ENCODE measurements at places on chromosomes 1 and 21.

DNA sequence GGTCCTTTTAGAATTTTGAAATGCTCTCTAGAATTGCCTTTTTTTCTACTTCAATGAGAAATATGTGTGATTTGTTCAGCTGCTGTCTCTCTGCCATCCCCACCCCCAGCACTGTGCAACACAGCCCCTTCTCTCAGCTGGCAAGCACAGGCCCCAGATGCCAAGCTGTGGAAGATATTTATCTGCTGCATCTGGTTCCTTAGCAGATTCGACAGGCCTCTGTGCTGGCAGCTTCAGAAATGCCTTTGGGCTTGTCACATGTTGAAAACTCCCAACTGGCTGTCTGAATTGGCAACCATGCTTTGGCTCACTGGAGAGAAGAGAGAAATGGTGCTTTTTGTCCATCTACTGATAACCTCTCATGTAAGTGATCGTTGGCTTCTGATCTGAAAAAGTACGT is 206.7 kb upstream of the C1orf87 start:
- DNase-seq = no peak

DNA sequence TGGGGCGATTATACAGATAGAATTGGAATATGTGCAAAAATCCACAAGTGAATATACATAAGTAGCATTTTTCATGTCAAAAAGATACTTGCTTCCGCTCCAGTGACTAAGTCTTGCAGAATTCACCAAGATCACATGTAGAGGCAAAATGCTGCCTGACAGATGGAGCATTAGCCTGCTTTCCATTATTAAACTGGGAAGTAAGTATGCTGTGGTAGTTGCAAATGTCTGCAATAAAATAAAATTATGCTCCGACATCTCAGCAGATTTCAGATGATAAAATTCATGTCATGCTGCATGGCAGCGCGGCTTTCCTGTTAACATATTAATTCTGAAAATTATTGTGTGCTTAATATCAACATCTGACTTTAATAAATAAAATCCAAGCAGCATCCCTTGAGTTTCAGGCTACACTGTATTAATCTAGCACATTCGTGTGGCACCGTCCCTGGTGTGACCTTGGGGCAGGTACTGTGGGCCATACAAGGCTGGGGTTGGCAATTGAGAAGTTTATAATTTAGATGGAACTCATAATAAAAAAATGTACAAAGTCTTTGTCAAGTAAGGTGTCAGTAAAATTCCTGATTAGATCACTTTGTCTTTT is 366.4 kb upstream of the ZP4 start:
- no peak for DNase-seq

GRCh38 chr1:54301497-54301896 is 101.5 kb downstream of the MRPL37 start:
- no peak for DNase-seq

- no peak for DNase-seq
These were observed 5.9 kb upstream of the MTFR1L start for GRCh38 chr1:25813734-25814471.

- no peak for DNase-seq
These were observed 375.7 kb upstream of the CAMK1G start for GRCh38 chr1:209207701-209208286.

GRCh38 chr1:16217061-16217785 is 4.8 kb upstream of the ARHGEF19 start:
- peak; percentile 89 for DNase-seq

DNA sequence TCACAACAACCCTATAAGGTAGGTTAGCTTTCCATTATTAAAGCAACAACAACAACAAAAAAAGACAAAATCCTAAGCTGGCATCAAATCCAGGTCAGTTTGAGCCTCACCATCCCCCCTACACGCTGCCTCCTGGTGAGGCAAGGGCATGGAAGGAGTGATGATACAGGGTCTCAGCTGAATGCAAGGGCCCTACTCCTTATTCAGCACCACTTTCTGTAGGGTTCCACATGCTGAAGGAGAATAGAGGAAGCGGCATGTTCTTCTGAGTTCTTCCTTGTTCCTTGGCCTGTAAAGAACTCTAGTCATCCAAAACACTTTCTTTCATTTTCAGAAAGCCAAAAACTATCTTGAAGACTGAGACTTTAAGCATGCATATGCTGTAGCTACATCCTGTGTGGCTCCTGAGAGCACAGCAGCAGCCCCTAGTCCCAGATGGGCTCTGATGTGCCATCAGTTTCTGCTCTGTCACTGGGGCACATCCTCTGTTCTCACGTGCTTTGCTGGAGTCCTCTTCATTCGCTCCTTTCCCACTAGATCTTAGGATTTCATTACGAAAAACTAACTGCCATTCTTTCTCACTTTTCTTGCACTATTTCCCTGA is 6.2 kb downstream of the ILDR2 start:
- no peak for DNase-seq

- no peak for DNase-seq
These were observed 292.1 kb upstream of the SNX7 start for GRCh38 chr1:98369463-98369862.

- no peak for DNase-seq
These were observed 55.8 kb downstream of the COL18A1 start for GRCh38 chr21:45460611-45461368.

DNA sequence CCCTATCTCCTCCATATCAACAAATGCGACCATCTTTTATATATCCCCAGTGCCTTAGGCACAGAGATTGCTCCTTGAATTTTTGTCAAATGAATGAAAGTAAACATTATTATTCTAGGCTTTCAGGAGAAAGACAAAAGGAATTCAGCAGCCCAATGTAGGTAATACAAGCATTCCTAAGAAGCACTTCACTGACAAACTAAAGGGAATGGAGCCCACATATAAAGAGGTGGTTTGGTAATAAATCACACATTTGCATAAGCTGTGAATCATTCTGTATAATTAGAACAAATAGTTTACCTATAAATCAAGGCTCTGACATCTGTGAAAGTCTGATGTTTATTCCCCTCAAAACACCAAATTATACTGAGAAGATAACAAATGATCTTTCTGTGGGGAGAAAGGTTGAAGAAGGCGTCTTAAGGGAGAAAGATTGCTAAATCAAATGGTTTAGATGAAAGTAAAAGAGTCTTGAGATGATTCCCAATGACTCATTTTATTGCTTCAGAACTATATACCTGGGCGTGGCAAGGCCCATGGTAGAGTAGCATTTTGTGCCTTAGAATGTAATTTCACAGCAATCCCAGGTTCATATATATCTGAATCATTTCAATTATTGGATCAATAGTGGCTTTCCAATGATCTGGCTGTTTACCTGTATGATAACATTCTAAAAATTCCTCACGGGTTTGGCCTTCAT is 558.1 kb downstream of the AGBL4 start:
- DNase-seq = no peak

DNA sequence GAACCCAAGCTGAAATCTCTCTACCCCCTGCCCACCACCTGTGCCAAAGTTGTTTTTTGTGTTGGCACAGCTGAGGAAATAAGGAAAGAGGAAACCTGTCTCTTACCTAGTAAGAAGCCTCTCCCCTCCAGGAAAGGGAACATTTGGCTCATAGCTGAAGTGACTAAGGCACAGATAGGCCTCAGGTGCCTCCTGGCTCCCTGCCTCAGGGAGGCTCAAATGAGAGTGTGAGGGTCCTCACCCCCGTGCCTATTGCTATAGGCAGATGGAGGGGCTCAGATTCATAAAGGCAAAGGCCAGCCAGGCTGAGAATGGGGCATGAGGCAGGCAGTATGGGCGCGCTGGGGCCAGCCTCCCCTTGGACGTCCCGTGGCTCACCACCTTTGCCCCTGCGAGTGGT is 7.4 kb downstream of the SLC30A2 start:
- no peak for DNase-seq

GRCh38 chr1:5220821-5221220 is 566.4 kb downstream of the AJAP1 start:
- DNase-seq = no peak

DNA sequence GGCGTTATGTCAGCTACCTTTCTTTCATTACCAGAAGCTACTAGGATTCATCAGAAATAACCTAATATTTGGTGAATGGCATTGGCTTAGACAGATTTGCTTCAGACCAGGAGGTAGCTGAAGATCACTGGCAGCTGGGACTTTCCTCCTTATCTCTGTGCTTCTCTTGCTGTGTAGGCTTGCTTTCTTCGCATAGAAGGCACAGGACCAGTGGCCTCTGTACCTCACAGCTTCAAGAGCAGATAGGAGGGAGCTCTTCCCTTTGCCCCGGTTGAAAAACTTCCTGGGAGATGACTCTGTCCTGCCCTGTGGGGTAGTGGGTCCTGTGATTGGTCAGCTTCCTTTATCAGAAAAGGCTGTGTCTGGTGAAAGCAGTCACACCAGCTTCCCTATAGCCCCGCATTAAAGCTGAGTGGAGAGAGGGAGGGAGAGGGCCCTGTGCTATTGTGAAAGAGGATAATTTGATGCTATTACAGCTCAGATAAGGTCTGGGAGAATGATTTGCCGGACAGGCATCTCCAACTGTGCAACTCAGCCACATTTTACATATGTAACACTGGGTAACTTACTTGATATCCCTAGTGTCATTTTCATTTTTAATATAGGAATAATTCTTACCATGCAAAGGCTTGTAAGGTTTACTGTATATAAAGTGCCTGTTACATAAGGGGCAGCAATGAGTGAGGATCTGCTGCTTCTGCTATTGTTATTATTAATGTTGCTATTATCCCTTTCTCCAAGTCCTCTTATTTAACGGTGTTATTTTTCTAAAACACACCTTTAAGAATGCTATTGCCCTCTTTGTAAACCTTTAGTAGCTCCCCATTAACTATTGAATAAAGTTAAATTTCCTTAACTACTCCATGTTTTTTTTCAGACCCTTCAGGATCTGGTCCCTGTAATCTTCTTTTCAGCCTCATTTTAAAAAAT is 31.6 kb downstream of the OSBPL9 start:
- no peak for DNase-seq

DNA sequence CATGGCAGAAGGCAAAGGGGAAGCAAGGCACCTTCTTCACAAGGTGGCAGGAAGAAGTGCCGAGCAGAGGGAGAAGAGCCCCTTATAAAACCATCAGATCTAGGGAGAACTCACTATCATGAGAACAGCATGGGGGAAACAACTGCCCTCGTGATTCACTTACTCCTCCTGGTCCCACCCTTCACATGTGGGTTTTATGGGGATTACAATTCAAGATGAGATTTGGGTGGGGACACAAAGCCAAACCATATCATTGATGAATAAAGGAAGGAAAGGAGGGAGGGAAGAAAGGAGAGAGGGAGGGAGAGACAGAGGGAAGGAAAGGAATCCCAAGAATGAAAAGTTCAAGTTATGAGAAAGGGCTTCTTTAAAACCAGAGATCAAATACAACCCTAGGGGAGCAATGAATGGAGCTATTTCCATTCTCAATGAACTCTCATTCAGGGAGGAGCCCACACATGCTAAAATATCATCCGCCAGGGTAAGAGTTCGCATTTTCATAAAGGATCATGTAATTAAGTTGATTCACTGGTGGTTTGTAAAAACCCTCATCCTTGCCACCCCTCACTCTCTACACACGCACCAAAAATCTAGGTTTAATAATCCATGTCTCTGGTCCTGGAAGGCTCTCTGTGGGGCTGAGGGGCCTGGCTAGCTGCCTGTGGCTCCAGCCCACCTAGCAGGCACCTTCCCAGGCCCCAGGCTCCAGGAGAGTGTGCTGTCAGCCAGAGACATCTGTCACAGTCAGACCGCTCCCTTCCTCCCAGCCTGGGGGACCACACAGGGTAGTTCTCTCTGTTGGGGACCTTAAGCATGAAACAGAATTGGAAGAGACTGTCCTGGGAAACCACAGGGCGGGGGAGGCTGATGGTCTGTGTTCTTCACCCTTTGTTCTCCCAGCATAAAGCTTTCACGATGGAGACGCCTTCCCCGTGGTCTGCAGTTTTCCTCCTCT is 94.0 kb downstream of the CCDC185 start:
- no peak for DNase-seq

DNA sequence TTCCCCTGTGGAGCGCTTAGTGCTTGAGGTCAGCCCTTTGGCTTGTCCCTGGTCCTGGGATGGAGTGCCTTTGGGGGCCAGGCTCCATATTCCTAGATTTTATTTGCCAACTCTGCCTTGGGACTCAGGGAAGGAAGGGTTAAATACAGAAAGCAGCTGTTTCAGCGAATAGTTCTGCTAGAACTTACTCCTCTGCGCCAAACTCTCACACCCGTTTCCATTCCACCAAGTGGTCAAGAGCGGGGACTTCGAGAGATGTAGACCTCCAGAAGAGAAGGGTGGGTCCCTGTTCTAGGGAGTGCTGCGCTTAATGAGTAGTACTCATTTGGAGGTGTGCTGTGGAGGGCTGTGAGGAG is 704 bp upstream of the TOMM40L start:
- DNase-seq = no peak

GRCh38 chr1:160761886-160762285 is 22.8 kb downstream of the SLAMF7 start:
- no peak for DNase-seq

- DNase-seq = no peak
These were observed 3.0 kb downstream of the RXFP4 start for GRCh38 chr1:155944444-155944799.

DNA sequence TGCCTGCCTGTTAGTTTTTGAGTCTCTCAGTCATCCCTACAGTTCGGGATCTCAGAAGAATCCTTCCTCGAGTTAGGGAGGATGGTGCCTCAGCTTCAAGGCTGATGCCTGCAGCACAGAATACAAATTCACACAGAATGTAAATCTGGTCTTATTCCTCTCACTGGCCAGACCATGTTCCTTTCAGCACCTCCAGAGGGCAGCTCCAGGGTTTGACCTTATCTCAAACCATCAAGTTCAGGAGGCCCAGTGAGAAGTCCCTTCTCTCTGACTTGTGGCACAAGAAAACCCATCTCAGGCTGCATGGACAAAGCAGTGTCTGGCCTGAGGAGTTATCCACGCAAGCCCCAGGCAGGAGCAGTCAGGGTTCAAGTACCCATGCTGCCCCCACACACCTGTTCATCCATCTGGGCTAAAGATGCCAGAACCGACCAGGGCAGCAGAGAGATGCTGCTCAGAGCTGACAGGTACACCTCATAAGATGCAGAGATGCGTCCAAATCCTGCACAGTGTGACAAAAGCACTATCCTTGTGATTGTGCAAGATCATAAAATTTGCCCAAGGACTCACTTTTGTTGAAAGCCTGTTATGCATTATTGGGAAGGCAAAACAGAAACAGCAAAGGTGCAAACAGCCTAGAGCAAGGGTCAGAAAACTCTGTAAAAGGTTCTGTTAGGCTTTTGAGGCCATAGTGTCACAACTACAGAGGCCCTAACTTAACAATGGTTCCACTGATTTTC is 49.8 kb downstream of the BCAR3 start:
- no peak for DNase-seq

- DNase-seq = no peak
These were observed 76.3 kb downstream of the NPHP4 start for GRCh38 chr1:5915587-5916571.

DNA sequence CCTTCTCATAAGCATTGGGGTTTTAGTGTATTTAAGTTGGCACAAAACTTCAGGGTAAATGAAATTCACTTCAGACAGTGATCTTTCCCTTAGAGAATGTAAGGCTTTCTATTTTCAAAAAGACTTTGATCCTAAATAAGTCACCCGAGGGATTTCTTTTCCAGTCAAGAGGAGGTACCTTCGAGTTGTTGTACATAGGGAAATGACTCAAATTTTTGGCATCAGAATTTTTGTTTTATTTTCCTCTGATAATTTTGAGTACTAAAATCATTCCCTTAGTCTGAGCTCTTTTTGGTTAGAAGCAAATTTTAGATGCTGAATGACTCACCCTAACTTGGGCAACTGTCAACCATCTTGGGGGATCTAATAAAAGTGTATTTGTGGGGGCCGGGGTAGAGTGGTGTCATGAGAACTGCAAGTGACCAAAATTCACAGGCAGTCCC is 193.9 kb downstream of the DHRS3 start:
- no peak for DNase-seq

- no peak for DNase-seq
These were observed 259.5 kb upstream of the CHRM3 start for GRCh38 chr1:239126884-239127283.
